Activated CD4-positive, alpha-beta T cell treated with anti-CD3 and anti-CD28 coated beads, Interleukin-2, amount 10 ng/mL, durations not matched to agents 7 days and 5 days (primary cell): ENCODE measurements at places on chromosomes 2 and 18.

GRCh38 chr2:100485396-100485795, 15.1 kb downstream of the NMS start:
- H3K36me3 ChIP-seq, result no peaks in the 10 kb centered on the region
- H3K27ac ChIP-seq, result no peak overlapping the region
- DNase-seq, result no peak
- peaks cover under 1% of the 10 kb centered on the region for H3K27me3 ChIP-seq

- DNase-seq, result no peak
- peaks cover 38% of the 10 kb centered on the region for H3K36me3 ChIP-seq
- H3K4me3 ChIP-seq, result no peak overlapping the region
- H3K27me3 ChIP-seq, result no peaks in the 10 kb centered on the region
- H3K27ac ChIP-seq, result no peak overlapping the region
Measured at GRCh38 chr2:18552351-18553077, 7.9 kb downstream of the RDH14 start.

DNA sequence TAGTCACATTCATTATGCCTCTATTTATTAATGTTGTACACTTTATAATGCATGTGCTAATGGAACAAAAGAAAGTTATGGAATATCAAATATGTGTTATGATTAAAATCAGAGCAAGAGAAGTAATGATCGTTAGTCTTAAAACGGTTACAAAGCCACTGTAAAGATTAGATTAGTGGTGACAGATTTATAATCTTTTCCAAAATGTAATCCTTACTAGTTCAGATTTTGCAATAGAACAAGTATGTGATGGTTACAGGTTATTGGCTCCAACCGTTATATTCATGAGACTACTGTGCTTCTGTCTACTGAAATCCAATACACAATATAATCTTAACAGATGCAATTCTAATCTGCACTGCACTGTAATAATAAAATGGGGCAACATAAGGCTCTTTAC, 180.6 kb downstream of the ZNF521 start:
- H3K27ac ChIP-seq, result no peak overlapping the region
- no peaks in the 10 kb centered on the region for H3K4me1 ChIP-seq
- H3K36me3 ChIP-seq, result no peaks in the 10 kb centered on the region
- H3K27me3 ChIP-seq, result no peaks in the 10 kb centered on the region

GRCh38 chr2:127107622-127107999, 657 bp upstream of the BIN1 start:
- H3K27me3 ChIP-seq, result peaks cover 34% of the 10 kb centered on the region
- peaks cover 6% of the 10 kb centered on the region for H3K4me1 ChIP-seq
- H3K27ac ChIP-seq, result peak overlapping the region; percentile 46
- DNase-seq, result no peak
- H3K4me3 ChIP-seq, result peak overlapping the region; percentile 79

- H3K27ac ChIP-seq, result no peak overlapping the region
- H3K4me3 ChIP-seq, result no peak overlapping the region
- H3K27me3 ChIP-seq, result peaks cover 4% of the 10 kb centered on the region
- H3K4me1 ChIP-seq, result peaks cover 10% of the 10 kb centered on the region
- no peaks in the 10 kb centered on the region for H3K36me3 ChIP-seq
- DNase-seq, result no peak
Measured at GRCh38 chr2:157245846-157246764, 11.4 kb upstream of the GALNT5 start.
